ENCODE measurements at places on chromosomes 12 and 14.

GRCh38 chr12:69119770-69120169 lies 119.6 kb upstream of the CPSF6 start:
- no peak for DNase-seq

- DNase-seq: no peak
Observed at GRCh38 chr12:57176846-57177245, 29.4 kb upstream of the LRP1-AS start.

- no peak for DNase-seq
Observed at GRCh38 chr14:91963465-91963864, 16.0 kb upstream of the FBLN5 start.

- no peak for DNase-seq
Observed at GRCh38 chr14:73465823-73466532, 7.6 kb upstream of the NUMB start.

- no peak for DNase-seq
Observed at GRCh38 chr14:33949411-33949893, 1.4 kb downstream of the EGLN3 start.

DNA sequence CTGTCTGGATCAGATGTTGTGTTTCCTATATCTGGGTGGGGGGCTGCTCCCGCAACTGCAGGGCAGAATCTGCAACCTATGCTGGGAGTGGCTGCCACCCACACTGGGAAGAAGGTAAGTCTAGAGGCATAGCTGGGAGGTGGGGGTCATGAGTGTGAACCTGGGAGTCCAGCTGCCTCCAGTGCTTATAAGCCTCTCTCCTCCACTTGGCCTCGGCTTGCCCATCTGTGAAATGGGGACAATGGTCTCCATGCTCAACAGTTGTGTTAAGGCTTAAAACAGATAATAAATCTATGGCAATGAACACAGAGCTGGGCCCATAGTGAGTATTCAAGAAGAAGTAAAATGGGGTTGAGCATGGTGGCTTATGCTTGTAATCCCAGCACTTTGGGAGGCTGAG lies 90.0 kb downstream of the RBM19 start:
- no peak for DNase-seq

DNA sequence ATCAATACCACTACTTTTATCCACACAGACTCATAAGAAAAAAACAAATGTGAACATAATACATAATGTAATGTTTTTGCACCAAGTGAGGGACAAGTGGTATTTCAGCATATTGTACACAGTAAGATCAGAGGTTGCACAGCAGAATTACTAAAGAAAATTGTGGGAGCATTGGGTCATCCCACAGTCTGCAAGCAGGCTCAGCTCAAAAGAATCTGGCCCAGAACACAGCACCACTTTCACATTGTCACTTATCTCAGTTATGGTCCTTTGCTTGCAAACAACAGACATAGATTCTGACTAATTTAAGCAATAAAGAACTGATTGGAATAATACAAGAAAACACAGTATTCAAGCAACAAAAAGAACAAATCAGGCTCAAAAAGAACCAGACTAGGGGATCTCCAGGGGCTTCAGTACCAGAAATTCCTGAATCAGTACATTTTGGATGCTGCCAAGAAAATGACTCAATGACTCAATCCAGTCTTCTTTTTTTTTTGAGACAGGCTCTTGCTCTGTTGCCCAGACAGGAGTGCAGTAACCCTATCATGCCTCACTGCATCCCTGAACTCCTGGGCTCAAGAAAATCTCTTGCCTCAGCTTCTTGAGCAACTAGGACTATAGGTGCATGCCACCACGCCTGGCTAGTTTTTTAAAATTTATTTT lies 42.9 kb upstream of the EEA1 start:
- no peak for DNase-seq

GRCh38 chr12:694734-695503 lies 31.7 kb upstream of the NINJ2 start:
- no peak for DNase-seq

- no peak for DNase-seq
Observed at GRCh38 chr12:53798575-53798974, 46.8 kb upstream of the CISTR start.

GRCh38 chr12:90712671-90713070 lies 242.3 kb downstream of the CCER1 start:
- no peak for DNase-seq

- DNase-seq: no peak
Observed at GRCh38 chr12:27109334-27110028, 27.1 kb upstream of the C12orf71 start.

DNA sequence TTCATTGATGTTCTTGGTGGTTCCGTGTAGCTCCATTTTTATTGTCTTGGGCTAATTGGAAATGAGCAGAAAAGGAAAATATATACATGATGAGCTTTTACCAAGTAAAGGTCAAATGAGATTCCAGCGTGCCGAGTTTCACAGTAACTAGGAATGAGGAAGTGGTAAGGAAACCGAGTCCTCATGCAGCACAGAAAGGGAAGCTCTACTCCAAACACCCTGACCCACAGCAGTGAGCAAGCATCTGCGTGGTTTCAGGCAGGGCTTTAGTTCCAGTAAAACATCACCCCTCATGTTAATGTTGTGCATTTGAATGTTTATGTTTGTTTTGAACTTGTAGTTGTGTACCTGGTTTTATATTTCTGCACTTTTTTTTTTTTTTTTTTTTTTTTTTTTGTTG lies 208.0 kb downstream of the SLC41A2 start:
- DNase-seq: peak; percentile 72

DNA sequence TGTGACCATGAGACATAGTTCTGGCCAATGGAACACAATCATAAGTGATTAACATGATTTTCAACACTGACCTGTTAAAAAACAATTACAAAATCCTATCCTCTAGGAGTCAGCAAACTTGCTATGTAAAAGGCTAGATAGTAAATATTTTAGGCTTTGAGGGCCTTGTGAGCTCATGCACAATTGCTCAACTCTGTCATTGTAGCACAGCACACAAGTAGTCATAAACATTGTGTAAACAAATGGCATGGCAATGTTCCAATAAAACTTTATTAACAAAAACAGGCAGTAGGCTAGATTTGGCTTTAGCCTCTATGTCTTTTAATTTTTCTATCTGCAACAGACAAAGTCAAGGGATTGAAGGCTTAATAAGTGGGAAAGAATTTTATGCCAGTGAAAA lies 350.7 kb downstream of the C12orf50 start:
- no peak for DNase-seq

DNA sequence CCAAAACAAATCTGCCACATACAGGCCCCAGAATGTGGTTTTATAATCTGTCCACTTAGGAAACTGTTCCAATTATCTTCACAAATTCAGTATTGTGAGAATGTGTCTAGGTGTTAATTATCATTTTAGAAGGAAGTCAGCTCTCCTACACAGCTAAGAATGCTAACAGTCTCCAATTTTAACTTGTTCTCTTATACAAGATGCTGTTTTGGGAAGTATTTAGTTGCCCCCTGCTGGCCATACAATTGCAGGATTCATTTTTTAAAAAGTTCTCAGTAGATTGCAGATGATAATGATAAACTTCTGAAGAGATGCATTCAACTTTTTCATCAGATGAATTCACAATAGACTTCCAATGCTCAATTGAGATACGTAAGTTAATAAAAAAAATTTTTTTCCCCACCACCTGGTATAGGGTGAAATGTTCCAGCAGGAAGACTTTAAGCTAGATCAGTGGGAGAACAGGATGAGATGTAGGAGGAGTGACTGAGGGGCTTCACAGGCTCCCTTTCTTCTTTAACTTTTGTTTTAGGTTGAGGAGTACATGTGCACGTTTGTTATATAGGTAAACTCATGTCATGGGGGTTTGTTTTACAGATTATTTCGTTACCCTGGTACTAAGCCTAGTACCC lies 27.3 kb upstream of the OSBPL8 start:
- peak; percentile 67 for DNase-seq

DNA sequence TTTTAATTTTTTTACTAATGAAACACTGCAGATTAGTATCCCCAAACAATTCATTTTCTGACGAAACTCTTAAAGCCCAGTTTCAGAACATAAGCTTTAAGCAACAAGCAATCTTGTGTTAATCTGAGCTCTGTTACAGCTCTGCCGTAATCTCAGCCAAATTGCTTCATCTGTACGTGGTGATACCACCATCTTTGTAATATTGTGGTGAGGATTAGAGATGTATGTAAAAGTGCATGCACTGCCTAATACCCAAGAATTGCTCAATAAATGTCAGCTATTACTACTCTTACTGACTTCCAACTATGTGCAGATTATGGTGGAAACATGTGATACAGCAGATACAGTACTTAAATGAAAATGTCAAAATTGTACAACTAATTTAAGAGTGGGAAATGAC lies 1.8 kb downstream of the AKAP5 start:
- no peak for DNase-seq

GRCh38 chr14:56247495-56248200 lies 129.4 kb downstream of the PELI2 start:
- DNase-seq: no peak

GRCh38 chr12:65204886-65205525 lies 35.6 kb downstream of the LEMD3 start:
- DNase-seq: no peak

- DNase-seq: no peak
Observed at GRCh38 chr12:108823804-108824203, 33.6 kb downstream of the SSH1 start.

- DNase-seq: no peak
Observed at GRCh38 chr12:100794441-100795173, at the start of gene ANO4. TSS of gene ANO4 (plus strand) at chr12:100794776. CDS start at chr12:100901786, 107,010 bp downstream.

- DNase-seq: no peak
Observed at GRCh38 chr14:104954746-104955395, 23.3 kb downstream of the AHNAK2 start.

- DNase-seq: no peak
Observed at GRCh38 chr14:68104518-68104917, 284.9 kb downstream of the RAD51B start.

DNA sequence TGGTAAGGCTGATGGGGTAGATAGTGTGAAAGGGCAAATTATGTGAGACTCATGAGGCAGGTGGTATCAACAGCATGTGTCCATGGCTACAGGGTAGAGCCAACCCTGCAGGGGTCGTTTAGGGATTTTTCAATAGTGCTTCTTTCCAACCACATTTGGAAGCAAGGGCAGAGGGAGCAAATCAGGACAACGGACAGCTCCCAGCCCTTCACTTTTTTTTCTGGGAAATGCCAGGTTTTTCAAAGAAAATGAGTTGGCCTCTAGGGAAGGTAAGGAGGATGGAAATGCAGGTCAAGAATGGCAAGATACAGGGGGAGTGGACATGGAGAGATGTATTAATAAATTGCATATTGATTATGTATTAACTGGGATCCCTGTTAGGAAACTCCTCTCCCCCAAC lies 4.9 kb upstream of the CMA1 start:
- DNase-seq: no peak

- DNase-seq: peak; percentile 66
Observed at GRCh38 chr12:71636704-71637115, 26.9 kb downstream of the ZFC3H1 start.

- DNase-seq: no peak
Observed at GRCh38 chr12:108119126-108119973, 9.7 kb upstream of the WSCD2 start.

DNA sequence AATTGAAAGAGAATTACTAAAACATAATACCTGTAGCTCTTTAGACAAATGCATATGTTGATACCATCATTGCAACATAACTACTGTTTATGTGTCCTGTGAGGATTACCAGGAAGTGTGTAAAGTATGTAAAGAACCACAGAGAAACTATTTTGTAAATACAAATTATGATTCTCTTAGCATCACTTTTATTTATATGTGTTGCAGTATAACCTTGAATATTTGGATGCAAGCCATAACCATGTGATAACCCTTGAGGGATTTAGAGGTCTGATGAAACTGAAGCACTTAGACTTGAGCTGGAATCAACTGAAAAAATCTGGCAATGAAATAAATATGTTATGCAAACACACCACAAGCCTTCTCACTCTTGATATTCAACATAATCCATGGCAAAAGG lies 77.5 kb downstream of the LRRC9 start:
- no peak for DNase-seq

- DNase-seq: no peak
Observed at GRCh38 chr12:93601591-93601990, 29.1 kb downstream of the SOCS2 start.

DNA sequence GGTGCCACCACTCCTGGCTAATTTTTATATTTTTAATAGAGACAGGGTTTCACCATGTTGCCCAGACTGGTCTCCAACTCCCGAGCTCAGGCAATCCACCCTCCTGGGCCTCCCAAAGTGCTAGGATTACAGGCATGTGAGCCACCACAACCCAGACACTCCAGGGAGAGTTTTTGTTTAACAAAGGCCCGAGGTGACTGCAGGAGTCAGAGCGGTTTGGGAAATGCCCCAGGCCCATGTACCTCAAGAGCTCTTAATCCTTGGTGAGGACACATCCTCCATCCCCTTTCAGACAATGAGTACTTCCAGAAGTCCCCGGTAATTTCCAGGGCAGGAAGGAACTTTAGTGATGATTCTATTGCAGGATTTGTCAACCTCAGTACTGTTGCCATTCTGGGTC lies 176.0 kb downstream of the ESRRB start:
- DNase-seq: no peak

- no peak for DNase-seq
Observed at GRCh38 chr14:94305620-94306019, 12.6 kb upstream of the SERPINA10 start.

GRCh38 chr12:67807814-67808213 lies 159.3 kb downstream of the DYRK2 start:
- no peak for DNase-seq

GRCh38 chr12:11171145-11171968 lies at the start of gene SMIM10L1:
TSS of gene SMIM10L1 (plus strand) at chr12:11171194. CDS start at chr12:11171357, 163 bp downstream.
- DNase-seq: peak; percentile 89

DNA sequence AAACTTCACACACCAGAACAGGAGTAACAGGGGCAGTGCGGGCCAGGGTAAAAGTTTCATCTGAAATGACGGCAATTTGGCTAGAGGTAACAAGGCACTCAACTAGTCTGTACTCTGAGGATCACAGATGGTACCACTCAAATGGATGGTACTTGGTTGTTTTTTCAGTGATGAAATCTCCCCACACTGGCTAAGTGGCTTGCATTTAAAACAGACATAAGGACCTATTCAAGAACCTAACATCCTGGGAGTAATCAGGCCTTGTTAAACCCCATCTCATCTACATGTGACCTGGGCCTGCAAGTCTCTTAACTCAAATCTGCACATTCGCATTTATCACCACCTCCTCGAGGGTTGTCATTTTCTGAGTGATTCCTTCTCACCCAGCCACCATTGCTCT lies 90.8 kb downstream of the PRKAB1 start:
- DNase-seq: no peak

- DNase-seq: no peak
Observed at GRCh38 chr12:116039081-116039480, 238.4 kb downstream of the MED13L start.

DNA sequence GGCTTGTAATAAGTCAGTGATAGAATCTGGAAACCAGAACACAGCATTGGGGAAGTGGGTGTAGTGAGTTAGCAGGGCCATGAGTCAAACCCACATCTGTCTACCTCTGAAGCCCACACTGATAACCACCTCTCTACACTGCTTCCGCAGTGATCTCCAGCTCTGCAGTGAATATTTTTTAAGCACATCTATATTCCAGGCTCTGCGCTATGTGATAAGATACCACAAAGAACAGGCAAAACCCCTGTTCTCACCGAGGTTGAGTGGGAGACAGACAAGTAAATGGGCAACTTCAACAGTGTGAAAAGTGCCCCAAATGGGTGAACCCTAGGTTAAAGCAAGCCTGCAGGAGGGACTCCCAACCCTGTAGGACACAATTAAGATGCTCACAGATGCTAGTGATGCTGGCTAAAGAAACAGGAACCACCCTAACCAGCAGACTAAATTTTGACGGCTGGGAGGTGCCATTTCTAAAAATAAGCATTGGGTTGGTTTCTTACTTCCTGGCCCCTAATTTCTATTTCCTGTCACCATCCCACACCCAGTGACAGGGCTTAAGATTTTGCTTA lies 375.0 kb downstream of the DPF3 start:
- DNase-seq: peak; percentile 48
